ENCODE measurements at places on chromosomes 1 and 21. TPM values are rescaled to one million over a fixed set of nuclear protein-coding genes. Genes with fewer than 3 reads are reported as not detected.
A peak's percentile ranks its signal among the peaks of the same experiment; 100 is the strongest.

- DNase-seq: no peak
- H3K27me3 ChIP-seq: no peaks in the 10 kb centered on the region
- no peak overlapping the region for H3K4me3 ChIP-seq
- H3K27ac ChIP-seq: no peak overlapping the region
- H3K36me3 ChIP-seq: no peaks in the 10 kb centered on the region
- no peaks in the 10 kb centered on the region for H3K4me1 ChIP-seq
Measured at GRCh38 chr1:19557609-19558051, 72.3 kb upstream of the CAPZB start.

DNA sequence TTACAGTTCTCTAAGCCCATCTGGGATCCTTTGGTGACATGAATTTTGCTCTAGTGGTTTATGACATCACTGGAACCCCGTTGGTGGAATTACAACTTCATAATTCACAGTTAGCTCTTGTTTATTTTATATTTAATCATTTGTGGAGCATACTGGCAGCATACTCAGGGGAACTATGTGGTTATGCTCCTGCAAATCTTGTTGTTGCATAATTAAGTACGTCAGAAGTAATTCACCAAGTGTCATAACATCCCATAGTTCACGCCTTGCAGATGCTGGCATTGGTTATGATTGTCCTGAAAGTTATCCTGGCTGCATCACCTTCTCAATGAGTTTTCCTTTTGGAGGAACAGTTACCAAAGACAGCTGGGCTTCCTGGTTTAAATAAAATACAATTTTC lies 16.5 kb downstream of the PRRX1 start:
- H3K4me1 ChIP-seq: no peaks in the 10 kb centered on the region
- no peaks in the 10 kb centered on the region for H3K27me3 ChIP-seq
- no peaks in the 10 kb centered on the region for H3K36me3 ChIP-seq
- DNase-seq: no peak
- no peak overlapping the region for H3K4me3 ChIP-seq

- no peak overlapping the region for H3K4me3 ChIP-seq
- H3K27me3 ChIP-seq: peaks cover 8% of the 10 kb centered on the region
- H3K27ac ChIP-seq: no peak overlapping the region
- no peaks in the 10 kb centered on the region for H3K36me3 ChIP-seq
Measured at GRCh38 chr1:228036701-228037231, 30.0 kb downstream of the WNT3A start.

DNA sequence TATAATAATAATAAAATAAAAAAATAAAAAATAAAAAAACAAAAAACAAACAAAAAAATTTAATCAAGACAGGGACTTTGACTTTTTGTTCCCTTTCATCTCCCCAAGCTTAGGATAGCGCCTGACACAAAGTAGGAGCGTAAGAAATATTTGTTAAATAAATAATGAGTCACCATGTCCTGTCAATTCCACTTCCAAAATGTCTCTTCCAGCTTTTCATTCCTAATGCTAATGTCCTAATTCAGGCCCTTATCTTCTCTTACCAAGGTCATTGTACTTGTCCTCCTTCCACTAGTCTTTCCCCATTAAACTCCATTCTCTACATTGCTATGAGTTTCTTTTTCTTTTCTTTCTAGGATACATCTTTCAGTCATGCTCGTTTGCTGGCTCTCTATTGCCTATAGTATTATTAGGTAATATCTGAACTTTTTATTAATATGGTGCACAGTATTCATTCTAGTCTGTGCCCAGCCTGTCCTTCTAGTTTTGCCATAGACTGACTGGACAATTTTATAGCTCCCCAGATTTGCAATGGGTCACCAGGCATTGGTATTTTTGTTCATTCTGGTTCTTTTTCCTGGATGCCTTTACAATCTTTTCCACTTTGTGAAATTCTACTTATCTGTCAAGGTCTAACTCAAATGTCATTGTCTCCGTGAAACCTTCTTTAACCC lies 11.4 kb downstream of the NEXN start:
- no peak for DNase-seq
- no peaks in the 10 kb centered on the region for H3K27me3 ChIP-seq
- no peaks in the 10 kb centered on the region for H3K36me3 ChIP-seq
- no peak overlapping the region for H3K27ac ChIP-seq
- peaks cover 13% of the 10 kb centered on the region for H3K4me1 ChIP-seq

GRCh38 chr1:2587071-2587859 lies 688 bp downstream of the PRXL2B start:
- H3K36me3 ChIP-seq: no peaks in the 10 kb centered on the region
- DNase-seq: no peak
- H3K27me3 ChIP-seq: no peaks in the 10 kb centered on the region
- H3K4me3 ChIP-seq: peak overlapping the region; percentile 42

DNA sequence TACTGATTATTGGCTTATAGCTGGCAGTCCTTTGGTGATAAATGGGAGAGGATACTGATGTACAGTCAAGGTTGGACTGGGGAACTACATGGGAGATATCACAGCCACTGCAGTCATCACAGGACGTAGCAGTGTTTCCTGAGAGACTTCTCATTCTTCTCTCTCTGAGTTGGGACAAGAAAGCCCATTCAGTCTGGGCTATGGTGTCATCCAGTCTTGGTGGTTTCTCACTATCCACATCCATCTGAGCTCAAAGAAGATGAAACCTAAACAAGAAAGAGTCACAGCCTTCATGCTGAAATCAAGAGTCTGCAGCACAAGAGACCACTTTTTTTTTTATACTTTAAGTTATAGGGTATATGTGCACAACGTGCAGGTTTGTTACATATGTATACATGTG lies 12.8 kb upstream of the CD53 start:
- no peaks in the 10 kb centered on the region for H3K4me1 ChIP-seq
- H3K4me3 ChIP-seq: no peak overlapping the region
- H3K27me3 ChIP-seq: no peaks in the 10 kb centered on the region

- DNase-seq: no peak
- no peaks in the 10 kb centered on the region for H3K4me1 ChIP-seq
- H3K4me3 ChIP-seq: no peak overlapping the region
- H3K27ac ChIP-seq: no peak overlapping the region
- no peaks in the 10 kb centered on the region for H3K27me3 ChIP-seq
Measured at GRCh38 chr21:42324896-42325295, 9.7 kb upstream of the TFF3 start.

GRCh38 chr21:38628349-38628748 lies 130.1 kb upstream of the ERG start:
- no peaks in the 10 kb centered on the region for H3K27me3 ChIP-seq
- no peaks in the 10 kb centered on the region for H3K4me1 ChIP-seq
- H3K4me3 ChIP-seq: no peak overlapping the region
- DNase-seq: no peak
- H3K36me3 ChIP-seq: no peaks in the 10 kb centered on the region

DNA sequence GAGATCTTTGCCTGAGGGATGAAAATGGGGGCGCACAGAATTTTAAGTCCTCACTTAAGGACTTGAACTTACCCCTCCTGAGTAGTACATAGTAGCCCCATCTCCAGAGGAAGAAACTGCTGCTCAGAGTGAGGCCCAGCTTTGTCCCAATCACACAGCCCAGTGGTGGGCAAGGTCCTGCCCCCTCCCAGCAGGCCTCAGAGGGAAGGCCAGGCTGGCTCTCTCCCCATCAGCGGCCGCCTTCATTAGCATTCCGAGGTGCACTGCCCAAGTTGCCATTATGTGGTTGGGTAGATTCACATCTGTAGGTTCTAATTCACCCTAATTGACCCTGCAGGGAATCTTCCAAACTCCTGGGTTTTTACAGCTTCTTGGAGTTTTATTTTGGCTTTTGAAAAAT lies 59.1 kb downstream of the FOXO6 start:
- no peak overlapping the region for H3K27ac ChIP-seq
- no peak for DNase-seq
- H3K36me3 ChIP-seq: no peaks in the 10 kb centered on the region
- H3K4me1 ChIP-seq: peaks cover 19% of the 10 kb centered on the region

DNA sequence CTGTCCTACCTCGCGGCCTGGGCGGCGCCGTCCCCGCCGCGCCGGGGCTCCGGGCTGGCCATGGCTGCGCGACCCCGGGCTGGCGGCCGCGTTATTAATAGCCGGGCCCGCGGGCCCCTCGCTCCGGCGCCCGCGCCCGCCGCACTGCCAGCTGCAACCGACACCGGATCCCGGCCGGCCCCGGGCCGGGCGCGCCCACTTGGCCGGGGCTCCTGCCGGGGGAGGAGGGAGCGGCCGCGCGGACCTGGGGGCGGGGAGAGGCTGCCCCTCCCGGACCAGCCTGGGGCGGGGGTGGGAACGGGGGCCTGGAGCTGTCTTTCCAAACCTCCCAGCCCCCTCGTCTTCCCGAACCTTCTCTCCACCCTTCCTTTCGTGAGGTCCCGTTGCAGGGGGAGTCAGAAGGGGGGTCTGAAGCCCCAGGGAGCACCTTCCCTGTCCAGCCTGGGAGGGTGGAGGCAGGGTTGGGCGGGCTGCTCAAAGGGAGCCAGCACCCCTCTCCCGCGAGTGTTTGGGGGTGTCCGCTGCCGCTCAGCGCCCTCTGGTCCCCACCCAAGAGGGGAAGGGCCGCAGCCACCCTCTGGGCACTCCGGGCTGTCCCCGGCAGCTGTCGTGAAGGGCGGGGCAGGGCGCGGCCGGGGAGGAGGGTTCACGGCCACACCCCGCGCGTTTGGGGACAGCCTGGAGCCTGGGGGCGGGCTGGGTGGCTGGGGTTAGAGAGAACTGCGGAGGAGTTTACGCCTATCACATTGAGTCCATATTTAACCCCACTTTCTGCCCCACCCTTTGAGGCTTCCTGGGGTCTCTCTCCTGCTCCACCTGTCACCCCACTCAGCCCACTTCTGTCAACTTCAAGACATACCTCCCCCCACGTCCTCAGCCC lies at the start of gene SYNC:
TSS of gene SYNC (minus strand) at position 172 of the 880 bp plus-strand sequence. CDS start at position 62, 110 bp downstream.
- no peak within 1 kb of the TSS for H3K27ac ChIP-seq
- DNase-seq: peak; percentile 48
- no peaks in the 10 kb centered on the region for H3K36me3 ChIP-seq
- H3K4me1 ChIP-seq: peaks cover 21% of the 10 kb centered on the region
- H3K4me3 ChIP-seq: peak within 1 kb of the TSS; percentile 49

DNA sequence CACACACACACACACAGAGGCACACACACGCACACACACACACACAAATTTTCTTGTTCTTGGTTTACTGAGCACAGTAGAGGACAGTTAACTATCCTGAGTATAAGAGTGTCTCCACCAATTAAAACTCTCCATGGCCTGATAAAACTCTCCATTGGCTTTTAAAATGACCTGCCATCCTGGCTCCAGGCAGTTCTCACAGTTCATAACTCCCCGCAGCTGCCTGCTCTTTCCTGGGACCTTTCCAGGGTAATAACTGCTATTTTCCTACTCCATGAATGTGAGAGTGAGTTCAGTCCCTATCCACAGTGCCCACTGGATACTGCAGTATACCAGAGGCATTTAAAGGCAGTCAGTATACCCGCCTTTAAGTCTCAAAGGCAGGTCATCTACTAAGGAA lies 351.5 kb downstream of the PLPP3 start:
- H3K4me1 ChIP-seq: no peaks in the 10 kb centered on the region
- H3K27ac ChIP-seq: no peak overlapping the region
- H3K27me3 ChIP-seq: no peaks in the 10 kb centered on the region

DNA sequence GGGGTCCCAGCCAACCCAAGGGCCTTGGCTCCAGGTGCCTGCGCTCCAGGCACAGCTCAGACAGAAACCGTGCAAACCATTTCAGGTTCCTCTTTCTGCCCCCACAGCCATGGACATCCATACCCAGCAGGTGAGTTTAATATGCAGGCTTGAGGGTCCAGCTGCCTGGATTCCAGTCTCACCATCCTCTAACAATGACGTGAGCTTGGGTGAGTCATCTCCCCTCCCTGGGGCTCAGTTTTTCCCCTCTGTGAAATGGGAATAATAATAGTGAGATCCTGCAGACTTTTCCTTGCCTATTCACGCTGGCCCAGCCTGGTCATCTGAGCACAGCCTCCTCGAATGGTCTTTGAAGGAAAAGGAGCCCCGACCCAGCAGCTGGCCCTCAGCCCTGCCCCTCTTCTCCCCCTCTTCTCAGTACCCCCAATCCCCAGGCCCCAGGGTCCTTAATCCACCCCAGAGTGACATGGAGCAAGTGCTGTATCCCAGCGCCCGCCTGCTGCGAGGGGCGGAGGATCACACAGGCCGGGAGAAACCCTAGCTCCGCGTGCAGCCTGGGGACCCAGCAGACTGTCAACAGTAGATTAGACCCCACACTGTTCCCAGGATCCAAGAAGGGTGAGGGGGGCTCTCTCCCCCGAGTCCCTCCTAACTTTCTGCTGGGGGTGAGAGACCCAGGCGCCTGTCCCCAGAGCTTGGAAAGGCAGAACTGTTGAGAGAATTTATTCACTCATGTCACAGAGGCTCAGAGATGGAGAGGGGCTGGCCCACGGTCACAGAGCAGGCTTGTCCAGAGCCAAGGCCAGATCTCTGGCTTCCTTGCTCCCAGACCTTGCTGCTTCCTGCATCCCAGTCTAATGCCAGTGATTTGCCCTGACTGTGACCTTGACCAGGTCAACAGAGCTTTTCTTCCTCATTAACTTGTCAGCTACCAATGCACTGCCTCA lies 49.2 kb downstream of the TAS1R2 start:
- H3K27ac ChIP-seq: no peak overlapping the region
- H3K4me1 ChIP-seq: no peaks in the 10 kb centered on the region
- H3K27me3 ChIP-seq: no peaks in the 10 kb centered on the region
- DNase-seq: no peak

DNA sequence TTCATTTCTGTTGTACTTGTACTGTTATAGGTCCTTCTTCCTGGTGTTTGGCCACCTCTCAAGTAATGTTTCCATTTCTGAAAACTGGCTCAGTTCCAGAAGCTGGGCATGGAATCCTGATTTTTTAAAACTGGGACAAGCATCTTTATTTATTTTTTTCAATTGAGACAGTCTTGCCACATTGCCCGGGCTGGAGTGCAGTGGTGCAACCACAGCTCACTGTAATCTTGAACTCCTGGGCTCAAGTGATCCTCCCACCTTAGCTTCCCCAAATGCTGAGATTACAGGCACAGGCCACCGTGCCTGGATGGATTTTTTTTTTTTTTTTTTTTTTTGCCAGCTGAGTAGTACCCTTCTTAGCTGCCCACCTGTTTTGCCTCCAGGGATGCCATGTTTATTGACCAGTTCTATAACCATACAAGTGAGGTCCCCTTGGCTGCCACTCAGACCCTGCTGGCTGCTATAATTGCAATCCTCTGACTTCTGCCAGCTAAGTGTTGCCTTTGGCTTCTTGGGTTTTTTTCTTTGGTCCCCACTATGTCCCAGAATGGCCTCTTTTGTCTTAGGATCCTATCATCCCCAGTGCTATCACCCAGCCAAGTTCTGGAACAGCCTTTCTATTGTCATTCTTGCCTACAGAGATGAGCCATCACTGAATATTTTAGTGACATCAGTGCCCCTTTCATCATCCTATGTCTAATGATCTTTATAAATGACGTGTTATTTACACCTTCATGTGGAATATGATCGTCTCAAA lies 3.9 kb upstream of the DIP2A start:
- no peak overlapping the region for H3K4me3 ChIP-seq
- peaks cover 29% of the 10 kb centered on the region for H3K4me1 ChIP-seq
- no peaks in the 10 kb centered on the region for H3K27me3 ChIP-seq
- H3K27ac ChIP-seq: no peak overlapping the region
- H3K36me3 ChIP-seq: no peaks in the 10 kb centered on the region
- no peak for DNase-seq

HSD11B1 gene
- total RNA-seq: 3.6 TPM

FASLG gene
- total RNA-seq: not detected

DDR2 gene
- 7.8 TPM for total RNA-seq

TNFRSF18 gene
- total RNA-seq: not detected

TTC24 gene
- total RNA-seq: not detected

SPATA1 gene
- not detected for total RNA-seq

HTR6 gene
- total RNA-seq: not detected

NECAP2 gene
- total RNA-seq: 31.9 TPM

PLA2G2F gene
- not detected for total RNA-seq

KRTAP24-1 gene
- total RNA-seq: not detected

ADGRL2 gene
- total RNA-seq: 25.7 TPM
